Activated CD4-positive, alpha-beta T cell treated with anti-CD3 and anti-CD28 coated beads, Interleukin-2, Interleukin-4, amounts not matched to agents 100 ng/mL and 50 ng/mL, durations not matched to agents 16 hours and 8 hours (primary cell): ENCODE measurements at places on chromosomes 7 and 10.

DNA sequence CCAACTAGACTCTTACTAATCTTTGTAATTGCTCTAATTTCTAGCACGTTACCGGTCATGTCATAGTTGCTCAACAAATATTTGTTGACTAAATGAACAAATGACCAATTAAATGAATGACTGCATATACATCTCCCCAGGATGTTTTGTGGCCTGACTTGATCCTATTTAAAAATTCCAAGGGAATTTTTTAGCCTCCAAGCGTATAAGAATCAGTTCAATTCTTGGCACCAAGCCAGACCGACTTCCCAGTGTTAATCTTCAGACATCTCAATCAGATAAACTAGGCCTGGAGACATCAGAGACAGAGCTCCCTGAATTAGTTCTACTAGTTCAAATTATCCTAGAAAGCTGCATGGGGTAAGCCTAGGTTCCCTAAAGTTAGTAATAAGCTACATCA is 96.0 kb downstream of the GSAP start:
- no peak for DNase-seq

GRCh38 chr10:83222300-83222699 is 917.0 kb upstream of the GHITM start:
- no peak for DNase-seq

DNA sequence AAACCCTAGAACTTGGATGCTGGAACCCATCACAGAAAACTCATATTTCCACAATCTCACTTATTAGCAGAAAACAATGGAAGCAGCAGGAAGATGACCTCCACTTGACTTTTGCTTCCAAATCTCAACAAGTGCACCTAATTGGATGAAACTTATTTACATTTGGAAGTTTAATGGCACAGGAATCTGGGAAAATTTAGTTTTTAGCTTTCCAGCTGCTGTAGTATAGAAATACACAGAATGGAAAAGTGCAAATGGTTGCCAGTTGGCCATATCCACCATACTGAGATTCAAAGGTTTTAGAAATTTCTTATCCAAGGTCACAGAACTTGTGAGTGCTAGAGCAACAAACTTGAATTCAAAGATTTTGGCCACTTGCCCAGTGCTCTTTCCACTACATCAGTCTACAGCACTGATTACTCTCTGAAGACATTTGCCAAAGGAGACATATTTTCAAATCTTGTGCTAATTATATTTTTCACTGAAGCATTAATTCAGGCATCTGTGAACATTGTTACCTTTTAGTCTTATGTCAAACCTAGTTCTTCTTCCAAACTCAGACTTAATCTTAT is 9.3 kb upstream of the AHR start:
- no peak for DNase-seq

- DNase-seq, result no peak
Observed at GRCh38 chr10:80283119-80283518, 6.3 kb downstream of the MAT1A start.

DNA sequence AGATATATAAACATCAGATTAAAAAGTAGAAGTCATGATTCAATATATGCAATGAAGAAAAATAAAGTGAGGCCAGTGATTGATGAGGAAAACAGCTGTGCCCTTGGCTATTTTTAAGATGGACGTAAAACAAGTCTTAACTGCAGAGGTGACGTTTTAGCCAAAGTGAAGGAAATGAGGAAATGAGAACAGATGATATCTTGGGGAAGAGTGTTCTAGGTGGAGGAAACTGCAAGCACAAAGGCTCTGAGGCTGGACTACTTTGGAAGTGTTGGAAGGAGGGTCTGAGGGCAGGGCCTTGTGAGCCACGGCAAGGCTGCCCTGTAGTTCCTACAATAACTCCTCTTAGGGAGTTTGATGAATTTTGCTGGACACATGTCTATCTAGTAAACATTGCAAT is 140.5 kb upstream of the AKR1E2 start:
- DNase-seq, result no peak

- DNase-seq, result no peak
Observed at GRCh38 chr7:11642276-11642675, 189.7 kb downstream of the THSD7A start.

DNA sequence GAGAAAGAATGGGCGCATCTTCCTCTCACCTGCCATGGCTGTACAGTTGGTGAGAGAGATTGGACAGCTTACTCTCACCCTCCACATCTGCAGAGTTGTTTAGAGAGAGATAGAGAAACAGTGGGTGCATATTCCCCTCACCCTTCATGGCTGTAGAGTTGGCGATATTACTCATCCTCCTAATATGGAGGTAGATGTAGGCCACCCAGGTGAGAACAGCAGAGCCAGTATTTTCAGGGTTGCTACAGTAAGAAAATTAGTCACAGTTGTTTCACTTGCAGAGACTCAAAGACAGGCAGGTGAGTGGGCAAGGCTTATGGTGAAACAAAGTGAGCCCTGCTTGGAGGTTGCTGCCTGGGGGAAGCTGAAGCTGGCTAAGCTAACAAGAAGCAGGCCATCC is 65.0 kb upstream of the PFKP start:
- DNase-seq, result peak; percentile 14

DNA sequence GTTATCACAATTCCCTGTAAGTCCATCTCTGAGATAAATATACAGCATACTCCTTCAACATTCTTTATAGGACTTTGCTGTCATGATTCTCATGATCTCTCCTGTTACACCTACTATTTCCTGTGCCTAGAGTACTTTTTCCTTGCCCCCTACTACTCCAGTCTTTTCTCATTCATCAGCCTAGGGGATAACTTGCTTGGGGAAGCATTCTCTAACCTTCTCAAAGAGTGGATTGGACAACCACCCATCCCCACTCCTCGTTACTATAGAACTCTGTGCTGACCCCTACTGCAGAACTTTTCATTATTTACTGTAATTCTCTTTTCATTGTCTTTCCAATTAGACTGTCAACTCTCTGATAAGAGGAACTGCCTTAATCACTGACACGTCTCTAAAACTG is 57.4 kb upstream of the TFEC start:
- no peak for DNase-seq

- no peak for DNase-seq
Observed at GRCh38 chr7:43761938-43762692, 3.6 kb downstream of the BLVRA start.

DNA sequence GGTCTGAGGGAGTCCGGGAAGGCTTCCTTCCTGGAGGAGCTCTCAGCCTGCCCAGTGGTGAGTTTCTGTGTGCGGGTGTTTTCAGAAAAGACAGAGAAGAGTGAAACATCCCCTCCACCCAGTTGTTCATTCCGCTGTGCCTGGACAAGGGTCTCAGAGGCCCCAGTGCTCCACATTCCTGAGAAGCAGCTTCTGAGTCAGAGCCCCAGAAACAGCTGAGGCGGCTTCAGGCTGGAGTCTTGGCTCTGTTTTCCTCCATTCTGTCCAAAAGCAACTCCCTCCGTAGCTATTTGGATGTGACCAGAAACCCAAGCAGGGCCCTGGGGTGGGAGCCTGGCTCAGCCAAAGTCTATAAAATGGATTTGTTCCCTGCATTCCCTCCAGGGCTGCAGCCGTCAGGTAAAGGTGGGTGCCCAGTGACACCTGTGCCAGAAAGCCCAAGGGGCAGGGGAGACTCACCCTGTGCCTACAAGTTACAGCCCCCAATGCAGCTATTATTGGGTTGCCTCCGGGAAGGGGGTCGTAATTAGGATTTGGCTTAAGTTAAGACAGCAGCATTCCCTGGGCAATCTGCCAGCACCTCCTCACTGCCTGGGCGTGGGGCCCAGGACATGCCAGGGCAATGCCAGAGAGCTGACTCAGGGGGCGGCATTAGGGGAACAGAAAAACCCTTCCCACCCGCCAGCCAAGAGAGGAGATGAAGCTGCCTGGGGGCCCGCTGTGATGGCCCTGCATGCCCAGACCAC is 13.1 kb upstream of the CAMK2G start:
- no peak for DNase-seq

GRCh38 chr7:2354186-2354938 is at the start of gene EIF3B:
TSS of gene EIF3B (plus strand) at chr7:2354827. CDS start at chr7:2354922, 95 bp downstream.
- peak; percentile 87 for DNase-seq

DNA sequence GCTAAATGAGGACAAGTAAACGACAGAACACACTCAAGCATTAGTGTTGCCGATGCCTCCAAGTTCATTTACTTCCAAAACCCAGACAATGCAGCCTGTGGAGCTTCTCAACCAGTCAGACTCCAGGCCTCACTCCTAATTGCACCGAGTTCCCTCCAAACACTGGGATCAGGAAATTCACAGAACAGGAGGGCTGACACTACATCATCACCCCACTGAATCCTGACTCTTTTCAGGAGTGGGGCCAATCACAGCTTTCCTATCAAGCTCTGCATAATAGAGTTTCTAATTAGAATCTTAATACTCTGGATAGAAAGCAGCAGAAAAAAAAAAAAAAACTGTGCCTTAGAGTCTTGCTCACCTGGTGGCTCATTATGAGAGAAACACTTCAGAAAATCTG is 103.7 kb downstream of the GLI3 start:
- no peak for DNase-seq

- no peak for DNase-seq
Observed at GRCh38 chr7:139563856-139564255, 40.4 kb downstream of the CLEC2L start.

DNA sequence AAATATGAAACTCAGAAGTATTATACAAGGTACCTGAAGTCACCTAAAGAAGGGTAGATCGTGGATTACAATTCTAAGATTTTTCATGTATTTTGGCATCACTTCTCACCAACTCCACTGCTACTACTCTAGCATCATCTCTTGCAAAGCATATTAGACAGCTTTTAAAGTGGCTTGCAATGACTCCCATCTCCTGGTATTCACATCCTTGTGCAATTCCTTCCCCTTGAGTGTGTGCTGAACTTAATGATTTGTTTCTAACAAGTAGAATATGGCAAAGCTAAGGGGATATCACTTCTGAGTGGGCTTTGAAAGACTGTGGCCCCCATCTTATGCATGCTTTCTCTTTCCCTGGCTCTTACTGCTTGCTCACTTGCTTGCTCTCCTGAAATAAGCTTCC is 280.2 kb downstream of the SNX13 start:
- DNase-seq, result no peak

DNA sequence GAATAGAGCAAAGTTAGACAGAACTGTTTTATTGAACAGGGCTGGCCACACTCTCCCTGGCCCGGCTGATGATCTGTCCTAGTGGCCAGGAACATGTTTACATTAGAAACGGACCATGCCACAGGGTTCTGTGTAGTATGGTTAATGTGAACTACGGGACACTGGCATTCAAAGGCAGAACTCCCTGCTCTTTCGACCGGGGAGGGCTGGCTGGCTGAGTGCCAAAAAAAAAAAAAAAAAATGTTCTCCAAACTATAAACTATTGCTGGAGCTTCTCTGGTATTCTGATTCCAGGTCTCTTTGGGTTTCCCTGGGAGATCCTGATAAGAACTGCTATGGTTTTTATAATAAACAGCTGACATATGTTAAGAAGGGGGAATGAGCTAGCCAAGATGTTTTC is 1262.6 kb upstream of the SORCS1 start:
- DNase-seq, result no peak

DNA sequence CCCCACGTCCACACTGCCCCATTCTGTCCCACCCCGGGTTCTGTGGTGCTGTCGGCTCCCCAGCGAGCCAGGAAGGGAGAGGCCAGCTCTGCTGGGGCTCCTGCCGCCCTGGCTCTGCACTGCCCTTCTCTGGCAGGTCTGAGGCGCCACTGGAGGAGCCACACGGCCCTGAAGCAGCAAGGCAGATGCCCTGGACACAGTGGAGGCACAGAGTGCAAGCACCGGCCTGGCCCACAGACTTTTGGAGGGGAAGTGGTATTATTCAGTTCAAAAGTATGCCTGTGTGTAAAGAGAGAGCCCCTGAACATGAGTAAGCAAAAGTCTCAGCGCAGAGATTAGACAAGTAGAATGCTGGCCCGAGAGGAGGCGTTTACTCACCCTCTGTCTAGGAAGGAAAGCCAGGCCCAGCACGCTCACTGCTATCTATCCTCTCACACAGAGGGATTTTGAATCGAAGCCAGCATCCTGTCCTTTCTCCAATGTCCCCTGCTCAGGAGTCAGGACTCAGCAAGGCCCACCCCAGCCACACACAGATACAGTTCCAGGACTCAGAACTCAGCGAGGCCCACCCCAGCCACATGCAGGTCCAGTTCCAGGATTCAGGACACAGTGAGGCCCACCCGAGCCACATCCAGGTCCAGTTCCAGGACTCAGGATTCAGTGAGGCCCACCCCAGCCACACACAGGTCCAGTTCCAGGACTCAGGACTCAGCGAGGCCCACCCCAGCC is 115.0 kb downstream of the EGFR start:
- DNase-seq, result peak; percentile 61

- no peak for DNase-seq
Observed at GRCh38 chr10:43964486-43964885, 315.8 kb upstream of the ZNF32 start.

GRCh38 chr7:48760528-48761265 is 163.7 kb upstream of the CDC14C start:
- DNase-seq, result no peak

DNA sequence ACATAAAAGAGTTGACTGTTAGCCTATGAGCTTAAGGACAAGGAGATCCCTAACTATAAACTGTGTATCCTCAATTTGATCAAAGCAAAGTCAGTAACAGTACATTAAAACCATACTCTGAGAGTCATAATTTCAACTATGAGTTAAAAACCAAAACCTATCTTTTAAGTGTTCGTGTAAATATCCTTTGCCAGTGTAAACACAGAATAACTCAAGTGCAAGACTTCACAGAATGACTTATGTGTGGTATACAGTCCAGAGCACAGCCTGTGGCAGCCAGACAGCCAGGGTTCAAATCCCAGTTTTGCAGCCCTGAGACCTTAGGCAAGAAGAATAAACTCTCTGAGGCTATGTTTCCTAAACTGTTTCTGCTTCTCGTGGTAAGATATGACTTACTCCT is 30.3 kb upstream of the NEBL start:
- no peak for DNase-seq

DNA sequence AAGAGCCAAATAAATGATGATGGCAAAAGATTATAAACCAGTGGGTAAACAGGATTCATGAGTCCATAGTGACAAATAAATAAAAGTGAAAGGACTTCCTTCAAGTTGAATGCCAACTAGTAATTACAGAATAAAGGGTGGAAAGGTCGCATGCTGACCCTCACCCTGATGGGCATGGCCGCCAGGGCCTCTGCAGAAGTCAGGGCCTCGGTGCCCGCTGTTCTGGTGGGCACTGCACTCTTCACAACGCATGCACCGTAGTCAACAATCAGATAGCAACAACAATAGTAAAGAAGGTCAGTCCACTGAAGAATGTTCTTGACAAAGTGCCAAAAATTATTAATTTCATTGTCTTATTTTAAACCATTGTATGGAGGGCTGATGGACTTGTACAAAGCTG is 123.2 kb upstream of the LANCL2 start:
- no peak for DNase-seq
